Activated CD4-positive, alpha-beta T cell treated with anti-CD3 and anti-CD28 coated beads, Interleukin-2, amount 10 ng/mL, durations not matched to agents 7 days and 5 days (primary cell): ENCODE measurements at places on chromosomes 3 and 15.

DNA sequence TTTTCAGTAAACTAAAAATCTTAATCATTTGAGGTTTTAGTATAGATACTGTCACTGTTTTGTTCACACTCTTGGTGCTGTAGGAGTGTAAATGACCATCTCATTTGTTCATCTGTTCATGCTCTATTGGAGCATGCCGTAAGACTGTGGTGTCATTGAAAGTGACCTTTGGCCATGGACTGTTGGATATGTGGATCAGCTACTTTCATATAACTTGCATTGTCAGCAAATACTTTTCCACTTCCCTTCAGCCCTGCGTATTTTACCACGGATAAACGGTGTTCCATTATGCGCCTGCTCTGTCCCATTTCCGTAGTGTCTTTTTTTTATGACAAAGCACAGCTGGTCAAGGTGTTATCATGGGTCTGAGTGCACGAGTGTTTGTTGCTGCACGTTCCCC lies 32.6 kb upstream of the SENP5 start:
- no peak for DNase-seq
- peaks cover 7% of the 10 kb centered on the region for H3K36me3 ChIP-seq
- no peak overlapping the region for H3K27ac ChIP-seq
- H3K4me1 ChIP-seq: no peaks in the 10 kb centered on the region

- H3K36me3 ChIP-seq: no peaks in the 10 kb centered on the region
- no peak overlapping the region for H3K4me3 ChIP-seq
- H3K4me1 ChIP-seq: no peaks in the 10 kb centered on the region
- H3K27me3 ChIP-seq: no peaks in the 10 kb centered on the region
These were observed 347.3 kb downstream of the ZIC1 start for GRCh38 chr3:147756476-147756875.

- DNase-seq: no peak
- H3K4me1 ChIP-seq: peaks cover 10% of the 10 kb centered on the region
- H3K36me3 ChIP-seq: peaks cover 84% of the 10 kb centered on the region
- no peak overlapping the region for H3K4me3 ChIP-seq
- H3K27ac ChIP-seq: peak overlapping the region; percentile 64
These were observed 34.9 kb downstream of the TSPAN3 start for GRCh38 chr15:77035999-77036471.

GRCh38 chr15:67197364-67197695 lies 57.1 kb downstream of the AAGAB start:
- peaks cover 20% of the 10 kb centered on the region for H3K4me1 ChIP-seq

- H3K36me3 ChIP-seq: no peaks in the 10 kb centered on the region
- H3K4me3 ChIP-seq: peak overlapping the region; percentile 72
- peaks cover 25% of the 10 kb centered on the region for H3K4me1 ChIP-seq
- peaks cover 31% of the 10 kb centered on the region for H3K27me3 ChIP-seq
These were observed 426 bp downstream of the PRKCD start for GRCh38 chr3:53161450-53161819.

- H3K4me1 ChIP-seq: no peaks in the 10 kb centered on the region
- no peak overlapping the region for H3K4me3 ChIP-seq
- H3K36me3 ChIP-seq: no peaks in the 10 kb centered on the region
- H3K27me3 ChIP-seq: no peaks in the 10 kb centered on the region
- H3K27ac ChIP-seq: no peak overlapping the region
These were observed 123.6 kb upstream of the CD96 start for GRCh38 chr3:111418391-111418790.

GRCh38 chr3:84965141-84965540 lies 6.4 kb downstream of the CADM2 start:
- H3K36me3 ChIP-seq: no peaks in the 10 kb centered on the region
- H3K27ac ChIP-seq: no peak overlapping the region
- H3K4me1 ChIP-seq: no peaks in the 10 kb centered on the region
- no peak for DNase-seq

GRCh38 chr3:189325454-189325853 lies 153.7 kb downstream of the TPRG1 start:
- H3K36me3 ChIP-seq: peaks cover 53% of the 10 kb centered on the region
- no peaks in the 10 kb centered on the region for H3K27me3 ChIP-seq
- DNase-seq: no peak

DNA sequence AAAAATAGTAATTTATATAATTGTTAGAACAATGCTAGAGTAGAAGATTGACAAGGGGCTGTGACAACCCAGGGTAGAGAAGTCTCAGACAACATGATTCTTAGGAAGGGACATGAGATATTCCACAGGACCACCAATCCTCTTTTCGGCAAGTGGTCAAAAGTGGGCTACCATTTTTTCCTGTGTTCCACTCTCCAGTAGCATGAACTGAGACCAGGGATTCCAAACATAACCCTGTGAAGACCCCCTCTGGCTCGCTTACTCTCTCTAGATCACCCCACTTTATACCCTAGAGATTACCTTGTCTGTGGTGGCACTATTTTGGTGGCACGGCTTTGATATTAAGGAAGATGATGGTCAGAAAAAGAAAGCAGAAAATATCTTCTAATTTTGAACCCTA lies 960 bp downstream of the GCSAM start:
- no peaks in the 10 kb centered on the region for H3K27me3 ChIP-seq
- peak overlapping the region; percentile 84 for H3K4me3 ChIP-seq
- DNase-seq: no peak
- peaks cover 89% of the 10 kb centered on the region for H3K4me1 ChIP-seq
- H3K27ac ChIP-seq: peak overlapping the region; percentile 92

DNA sequence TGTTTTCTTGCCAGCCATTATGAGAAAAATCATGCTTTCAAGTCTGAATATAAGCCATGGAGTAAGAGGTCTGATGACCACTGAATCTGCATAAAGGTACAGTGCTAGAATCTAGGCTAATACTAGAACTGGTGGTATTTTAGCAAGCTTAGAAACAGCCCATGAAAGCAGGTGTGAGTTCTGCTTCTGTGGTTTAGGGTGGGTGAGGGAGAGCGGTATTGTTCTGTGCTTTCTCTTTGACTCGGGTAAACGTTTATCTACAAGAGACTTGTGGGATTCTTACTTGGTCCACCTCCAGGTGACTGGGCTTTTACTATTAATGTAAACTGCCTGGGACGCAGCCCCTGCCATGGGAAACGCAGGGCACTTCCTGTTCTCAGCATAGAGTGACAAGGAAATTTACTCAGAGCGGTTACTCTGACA lies 55.2 kb downstream of the PGPEP1L start:
- DNase-seq: peak; percentile 17
- no peak overlapping the region for H3K4me3 ChIP-seq
- H3K27ac ChIP-seq: peak overlapping the region; percentile 68
- peaks cover 5% of the 10 kb centered on the region for H3K36me3 ChIP-seq
- H3K4me1 ChIP-seq: peaks cover 24% of the 10 kb centered on the region
- no peaks in the 10 kb centered on the region for H3K27me3 ChIP-seq

- DNase-seq: no peak
- H3K4me1 ChIP-seq: peaks cover 4% of the 10 kb centered on the region
- H3K27me3 ChIP-seq: peaks cover 3% of the 10 kb centered on the region
- no peak overlapping the region for H3K4me3 ChIP-seq
- no peak overlapping the region for H3K27ac ChIP-seq
- no peaks in the 10 kb centered on the region for H3K36me3 ChIP-seq
These were observed 84.3 kb downstream of the RAB11A start for GRCh38 chr15:65953622-65954021.

DNA sequence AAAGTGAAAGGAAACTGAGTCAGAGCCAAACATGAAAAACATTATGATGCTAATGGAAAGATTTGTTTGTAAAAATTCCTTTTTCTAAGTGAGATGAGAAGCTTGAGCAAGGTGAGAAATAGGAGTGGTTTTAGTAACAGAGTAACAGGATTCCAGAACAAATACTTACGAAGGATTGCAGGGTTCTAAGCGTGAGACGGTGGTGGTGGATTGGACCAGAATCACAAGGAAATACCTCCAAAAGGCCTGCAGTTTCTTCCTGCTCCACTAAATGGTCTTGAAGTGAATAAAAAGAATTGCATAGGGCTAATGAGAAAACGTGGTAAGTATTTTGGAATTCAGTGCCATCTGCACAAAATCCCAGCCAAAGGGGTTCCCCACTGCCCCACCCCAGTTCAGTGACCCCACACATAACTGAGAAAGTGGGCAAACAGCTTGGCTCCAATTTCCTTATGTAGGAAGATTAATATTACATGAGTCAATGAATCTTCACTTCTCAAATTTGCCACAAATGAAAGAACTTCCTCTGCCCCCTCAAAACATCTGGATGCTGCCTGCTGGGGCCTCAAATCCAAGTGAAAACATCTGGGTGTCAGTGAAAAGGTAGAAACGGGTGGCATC lies 283.8 kb upstream of the NR2F2 start:
- no peak overlapping the region for H3K27ac ChIP-seq
- no peaks in the 10 kb centered on the region for H3K4me1 ChIP-seq
- H3K4me3 ChIP-seq: no peak overlapping the region
- no peak for DNase-seq
- H3K27me3 ChIP-seq: peaks cover 60% of the 10 kb centered on the region

DNA sequence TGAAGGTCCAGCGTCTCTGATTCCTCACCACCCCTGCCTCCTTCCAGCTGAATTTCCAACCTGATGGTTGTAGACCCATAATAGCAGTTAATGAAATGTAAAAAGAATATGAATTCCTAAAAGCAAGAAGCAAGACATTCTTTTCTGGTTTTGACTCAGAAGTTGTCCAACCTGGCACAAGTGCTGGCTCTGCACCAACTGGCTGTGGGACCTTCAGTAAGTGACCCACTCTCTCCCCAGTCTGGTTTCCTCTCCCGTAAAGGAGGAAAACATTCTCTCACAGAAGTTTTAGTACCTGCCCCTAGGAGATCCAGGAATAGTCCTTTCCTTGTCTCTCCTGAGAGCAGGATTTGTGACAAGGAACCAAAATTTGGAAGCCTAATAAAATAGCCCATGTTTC lies 236.9 kb upstream of the TRIM42 start:
- no peaks in the 10 kb centered on the region for H3K4me1 ChIP-seq
- H3K27me3 ChIP-seq: no peaks in the 10 kb centered on the region
- no peak for DNase-seq
- H3K27ac ChIP-seq: no peak overlapping the region
- H3K4me3 ChIP-seq: no peak overlapping the region
- H3K36me3 ChIP-seq: no peaks in the 10 kb centered on the region

DNA sequence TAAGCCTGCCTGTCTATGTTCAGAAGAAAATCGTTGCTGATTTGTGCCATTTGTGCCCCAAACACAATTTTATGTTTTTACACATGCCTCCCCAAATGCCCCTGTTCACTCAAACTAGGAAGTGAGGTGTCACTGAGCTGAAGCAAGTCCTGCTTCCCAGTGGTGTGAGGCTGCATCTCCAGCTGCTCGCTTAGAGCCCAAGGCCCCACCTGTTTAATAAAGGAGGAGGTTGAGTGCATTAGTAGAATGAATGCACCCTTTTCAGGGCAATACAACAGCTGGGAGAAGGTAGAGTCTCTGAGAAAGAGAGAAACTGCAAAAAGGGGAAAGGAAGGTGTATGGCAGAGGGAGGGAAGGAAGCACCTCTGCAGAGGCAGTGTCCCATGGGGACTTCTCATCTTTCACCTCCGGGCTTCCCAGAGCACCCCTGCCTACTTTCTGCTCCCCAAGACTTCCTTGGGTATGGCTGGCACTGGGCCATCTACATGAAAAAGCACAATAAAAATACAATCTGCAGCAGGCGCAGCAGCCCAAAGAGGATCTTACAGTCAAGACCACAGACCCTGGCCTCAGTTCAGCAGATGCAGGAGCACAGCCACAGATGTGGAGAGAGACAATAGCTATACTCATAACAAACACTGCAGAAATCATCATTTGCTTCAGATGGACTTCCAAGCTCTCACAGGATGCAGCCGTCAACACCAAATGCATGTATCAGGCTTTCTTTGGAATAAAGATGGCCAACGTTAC lies 165.9 kb downstream of the POLR2M start:
- H3K4me3 ChIP-seq: no peak overlapping the region
- H3K36me3 ChIP-seq: no peaks in the 10 kb centered on the region
- H3K27me3 ChIP-seq: peaks cover 57% of the 10 kb centered on the region
- H3K27ac ChIP-seq: no peak overlapping the region
- DNase-seq: no peak

DNA sequence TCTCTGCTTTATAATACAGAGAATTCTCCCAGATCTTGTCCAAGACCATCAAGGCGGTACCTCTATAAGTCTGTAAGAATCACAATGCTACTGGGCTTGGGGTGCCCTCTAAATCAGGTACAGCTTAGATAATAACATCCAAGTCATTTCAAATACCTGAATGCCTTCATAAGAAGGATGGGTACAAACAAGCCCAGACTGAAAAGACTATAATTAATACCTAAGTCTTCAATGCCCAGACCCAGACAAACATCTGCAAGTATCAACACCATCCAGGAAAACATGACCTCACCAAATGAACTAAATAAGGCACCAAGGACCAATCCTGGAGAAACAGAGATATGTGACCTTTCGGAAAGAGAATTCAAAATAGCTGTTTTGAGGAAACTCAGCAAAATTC lies 65.9 kb downstream of the ZMAT3 start:
- H3K27me3 ChIP-seq: peaks cover 26% of the 10 kb centered on the region
- no peak overlapping the region for H3K4me3 ChIP-seq
- H3K27ac ChIP-seq: no peak overlapping the region
- H3K4me1 ChIP-seq: peaks cover 2% of the 10 kb centered on the region
- DNase-seq: no peak
- peaks cover 2% of the 10 kb centered on the region for H3K36me3 ChIP-seq

DNA sequence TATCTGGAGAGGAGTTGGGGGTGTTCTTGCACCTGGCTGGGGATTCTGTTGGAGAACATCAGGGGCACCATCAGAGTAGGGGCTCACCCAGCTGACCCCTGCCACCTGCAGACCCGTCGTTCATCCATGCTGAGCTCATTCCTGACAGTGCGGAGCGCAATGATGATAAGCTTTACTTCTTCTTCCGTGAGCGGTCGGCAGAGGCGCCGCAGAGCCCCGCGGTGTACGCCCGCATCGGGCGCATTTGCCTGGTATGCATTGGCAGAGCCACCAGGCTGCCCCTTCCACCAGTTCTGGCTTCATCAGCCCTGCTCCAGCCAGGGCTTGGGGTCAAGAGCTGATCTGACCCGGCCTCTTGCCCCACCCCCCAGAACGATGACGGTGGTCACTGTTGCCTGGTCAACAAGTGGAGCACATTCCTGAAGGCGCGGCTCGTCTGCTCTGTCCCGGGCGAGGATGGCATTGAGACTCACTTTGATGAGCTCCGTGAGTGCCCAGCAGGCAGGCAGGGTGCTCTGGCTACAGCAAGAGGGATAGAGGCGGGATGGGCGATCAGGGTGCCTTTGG lies 8.8 kb upstream of the GNAT1 start:
- H3K27me3 ChIP-seq: peaks cover 3% of the 10 kb centered on the region
- H3K4me1 ChIP-seq: no peaks in the 10 kb centered on the region
- H3K36me3 ChIP-seq: no peaks in the 10 kb centered on the region
- H3K4me3 ChIP-seq: no peak overlapping the region
- DNase-seq: no peak
- H3K27ac ChIP-seq: no peak overlapping the region

- peak; percentile 74 for DNase-seq
- no peaks in the 10 kb centered on the region for H3K27me3 ChIP-seq
- peaks cover 37% of the 10 kb centered on the region for H3K4me1 ChIP-seq
- H3K36me3 ChIP-seq: no peaks in the 10 kb centered on the region
- H3K27ac ChIP-seq: peak within 1 kb of the TSS; percentile 77
- peak within 1 kb of the TSS; percentile 57 for H3K4me3 ChIP-seq
These were observed at the start of gene SLC9C1 for GRCh38 chr3:112293368-112294321. TSS of gene SLC9C1 (minus strand) at chr3:112294216. CDS start at chr3:112286791, 7,425 bp downstream.
